ENCODE measurements at places on chromosomes 2 and 18. TPM values are rescaled to one million over a fixed set of nuclear protein-coding genes. Genes with fewer than 3 reads are reported as not detected.

Gene RNF181
- total RNA-seq: 255 TPM

Gene MERTK
- total RNA-seq: 0.37 TPM

Gene AQP12A
- not detected for total RNA-seq

Gene ZNF804A
- 11.5 TPM for total RNA-seq

Gene NCKAP1
- 206 TPM for total RNA-seq

Gene ANKRD36B
- 32.5 TPM for total RNA-seq

Gene ST8SIA5
- total RNA-seq: under 0.01 TPM

Gene FOSL2
- 33.3 TPM for total RNA-seq

Gene POLR1B
- total RNA-seq: 16.7 TPM

Gene GALNT13
- total RNA-seq: 0.87 TPM

Gene ABCG5
- total RNA-seq: not detected

Gene ALPP
- total RNA-seq: not detected

Gene STPG4
- 0.12 TPM for total RNA-seq

Gene PLCL1
- 1.9 TPM for total RNA-seq

Gene MAPK4
- not detected for total RNA-seq

Gene SLC4A5
- 0.44 TPM for total RNA-seq

Gene PLEKHH2
- 11.7 TPM for total RNA-seq

Gene DES
- 858 TPM for total RNA-seq

Gene GAREM2
- 0.22 TPM for total RNA-seq

Gene PLGLB1
- 0.22 TPM for total RNA-seq
